ENCODE measurements at places on chromosomes 6 and 20. TPM values are rescaled to one million over a fixed set of nuclear protein-coding genes. Genes with fewer than 3 reads are reported as not detected.

- ATAC-seq = no peak
Observed at GRCh38 chr6:31797588-31797987, 2.0 kb upstream of the VARS1 start.

- ATAC-seq = peak; percentile 12
Observed at GRCh38 chr20:62952968-62953838, 694 bp downstream of the SLC17A9 start.

DNA sequence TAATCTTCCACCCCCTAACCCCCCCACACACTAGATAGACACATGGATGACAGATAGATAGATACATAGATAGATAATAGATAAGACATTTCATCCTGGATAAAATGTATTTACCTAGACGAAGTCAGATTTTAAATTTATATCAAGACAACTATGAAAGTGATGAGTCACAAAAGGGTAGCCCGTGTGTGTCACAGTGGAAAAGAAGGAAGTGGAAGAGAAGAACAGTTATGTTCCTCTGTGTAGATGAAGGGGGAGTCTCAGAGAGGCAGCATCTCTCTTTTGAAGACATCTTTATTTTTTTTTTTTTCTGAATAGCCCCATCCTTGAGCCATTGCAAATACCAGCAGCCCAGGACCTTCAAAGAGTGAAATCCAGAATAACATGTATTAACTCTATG, 121.7 kb upstream of the VGLL2 start:
- no peak for ATAC-seq

DNA sequence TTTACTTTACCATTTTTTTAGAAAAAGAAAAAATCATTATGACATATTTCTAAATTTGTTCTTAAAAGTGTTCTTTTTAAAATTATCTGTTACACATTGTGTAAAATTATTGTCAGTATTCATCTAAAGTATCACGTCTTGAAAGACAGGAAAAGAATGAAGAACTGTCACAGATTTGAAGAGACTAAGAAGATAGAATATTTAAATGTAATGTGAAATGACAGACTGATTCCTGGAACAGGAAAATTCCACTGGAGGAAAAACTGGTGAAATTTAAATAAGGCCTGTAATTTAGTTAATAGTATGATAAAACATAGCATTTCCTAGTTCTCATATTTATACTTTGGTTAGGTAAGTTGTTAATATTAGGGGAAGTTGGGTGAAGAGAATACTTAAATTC, 52.8 kb upstream of the RUNX2 start:
- no peak for ATAC-seq

DNA sequence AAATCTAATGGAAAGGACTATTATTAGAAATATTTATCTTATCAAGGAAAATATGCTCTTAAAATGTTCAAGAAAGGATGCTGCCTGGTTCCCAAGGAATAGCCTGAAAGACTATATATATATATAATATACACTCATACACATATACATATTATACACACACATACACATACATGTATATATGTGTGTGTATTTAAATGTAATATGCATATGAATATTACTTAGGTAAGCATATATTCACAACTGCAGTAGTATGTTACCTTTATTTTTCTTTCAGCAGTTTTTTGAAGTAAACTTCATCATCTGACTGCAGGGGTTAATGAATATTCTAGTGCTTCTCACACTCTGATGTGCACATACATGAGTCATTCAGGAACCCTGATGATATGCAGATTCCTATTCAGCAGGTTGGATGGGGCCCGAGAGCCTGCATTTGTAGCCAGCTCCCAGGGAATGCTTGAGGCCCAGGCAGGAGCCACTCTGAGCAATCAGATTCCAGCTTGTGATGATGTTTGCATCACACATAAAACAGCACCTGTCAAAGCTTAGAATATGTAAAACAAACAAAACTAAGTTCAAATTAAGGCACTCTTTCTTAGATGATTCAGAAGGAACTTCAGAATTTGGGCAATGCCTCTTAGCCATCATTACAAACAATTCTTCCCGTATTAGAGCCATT, 16.1 kb downstream of the MYLK4 start:
- peak; percentile 84 for ATAC-seq

Gene SRC
- total RNA-seq = 30.5 TPM

Gene GJA10
- total RNA-seq = not detected

Gene PRICKLE4
- 2.2 TPM for total RNA-seq

Gene DEF6
- total RNA-seq = 27.3 TPM
